ENCODE measurements at places on chromosomes 12 and 14.

DNA sequence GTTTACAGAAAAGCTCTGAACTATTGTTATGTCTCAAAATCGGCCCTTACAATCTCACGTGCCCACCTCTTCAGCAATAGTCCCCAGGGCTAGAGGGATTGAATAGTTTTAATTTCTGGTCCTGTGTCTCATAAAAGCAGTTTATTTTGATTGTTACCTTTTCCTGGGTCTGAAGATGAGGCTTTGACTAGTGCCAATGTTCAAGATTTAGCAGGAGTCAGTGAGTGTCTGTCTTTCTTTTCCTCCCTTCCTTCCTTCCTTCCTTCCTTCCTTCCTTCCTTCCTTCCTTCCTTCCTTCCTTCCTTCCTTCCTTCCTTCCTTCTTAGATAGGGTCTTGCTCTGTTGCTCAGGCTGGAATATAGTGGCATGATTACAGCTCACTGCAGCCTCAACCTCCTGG lies 24.7 kb upstream of the SOCS2 start:
- no peak for DNase-seq

- no peak for DNase-seq
Measured at GRCh38 chr12:75483431-75483830, 2.9 kb downstream of the GLIPR1 start.

DNA sequence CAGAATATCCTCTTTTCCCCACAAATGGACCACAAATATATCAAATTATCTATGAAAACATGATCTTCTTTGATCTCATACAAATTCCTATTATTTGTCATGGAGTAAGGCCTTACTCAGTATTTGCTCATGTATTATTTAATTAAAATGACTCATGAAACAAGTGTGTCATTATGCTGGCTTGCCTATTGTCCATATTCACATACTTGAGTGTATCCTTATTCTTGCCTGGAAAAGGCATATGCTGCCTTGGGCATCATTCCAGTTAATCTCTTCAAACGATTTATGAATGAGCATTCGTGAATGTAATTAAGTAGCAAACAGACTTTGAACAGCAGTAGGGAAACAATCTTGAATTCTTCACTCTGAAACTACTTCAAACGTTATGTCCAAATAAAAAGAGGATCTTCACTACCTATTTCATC lies 22.6 kb upstream of the SNRPF start:
- DNase-seq, result peak; percentile 18

DNA sequence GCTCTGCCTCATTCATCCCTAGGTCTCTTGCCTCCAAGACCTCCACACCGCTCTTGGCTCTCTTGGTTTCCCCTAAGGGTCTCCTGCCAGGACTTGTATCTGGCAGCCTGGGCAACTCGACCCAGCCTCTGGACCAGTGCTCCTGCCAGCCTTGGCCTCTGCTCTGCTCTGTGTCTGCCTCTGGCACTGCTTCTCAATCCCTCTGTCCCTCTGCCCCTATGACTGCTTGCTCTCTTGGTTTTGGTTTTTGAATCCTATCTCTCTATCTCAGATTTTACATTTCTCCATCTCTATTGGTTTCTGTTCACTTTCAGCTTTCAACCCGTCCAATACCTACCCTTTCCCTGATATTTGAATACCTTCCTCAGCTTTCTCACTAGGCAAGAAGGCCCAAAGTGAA lies 6.3 kb downstream of the ITGA5 start:
- DNase-seq, result no peak

DNA sequence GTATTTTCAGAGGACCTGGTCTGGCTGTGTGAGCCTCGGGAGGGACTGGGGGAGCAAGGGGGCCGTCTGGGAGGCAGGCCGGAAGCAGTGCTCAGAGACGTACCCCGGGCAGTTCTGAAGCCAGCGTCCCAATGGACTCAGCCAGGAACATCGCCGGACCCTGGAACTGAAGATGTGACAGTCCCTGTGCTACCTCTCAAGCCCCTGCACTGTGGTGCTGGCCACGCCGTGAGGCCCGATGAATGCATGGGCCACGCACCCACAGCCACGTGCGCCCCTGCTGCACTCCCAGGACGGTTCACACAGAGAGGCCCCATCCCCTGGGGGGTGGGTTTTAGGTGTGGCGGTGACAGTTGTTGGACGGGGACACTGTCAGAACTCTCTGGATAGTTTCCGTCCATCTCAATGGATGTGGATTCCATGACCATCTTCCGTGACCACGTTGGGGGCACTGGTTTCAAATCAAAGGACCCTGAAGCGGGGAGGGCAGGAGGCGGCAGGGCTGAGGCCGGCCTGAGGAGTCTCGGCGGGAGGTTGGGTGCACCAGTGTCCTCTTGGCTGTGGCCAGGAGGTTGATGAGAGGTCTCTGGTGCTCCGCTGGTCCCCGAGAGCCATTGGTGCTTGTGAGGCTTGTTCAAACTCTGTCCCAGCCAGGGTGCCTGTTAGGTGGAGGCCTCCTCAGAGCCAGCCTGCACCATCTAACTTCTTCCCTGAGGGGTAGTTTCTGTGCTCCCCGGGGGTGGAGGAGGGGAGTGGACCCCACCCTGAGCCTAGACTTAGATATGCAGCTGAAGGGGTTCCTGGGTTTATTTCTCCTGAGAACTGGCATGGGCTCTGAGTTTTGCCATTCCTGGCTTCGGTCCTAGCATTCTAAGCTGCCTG lies 36.3 kb upstream of the TSPAN9 start:
- no peak for DNase-seq

DNA sequence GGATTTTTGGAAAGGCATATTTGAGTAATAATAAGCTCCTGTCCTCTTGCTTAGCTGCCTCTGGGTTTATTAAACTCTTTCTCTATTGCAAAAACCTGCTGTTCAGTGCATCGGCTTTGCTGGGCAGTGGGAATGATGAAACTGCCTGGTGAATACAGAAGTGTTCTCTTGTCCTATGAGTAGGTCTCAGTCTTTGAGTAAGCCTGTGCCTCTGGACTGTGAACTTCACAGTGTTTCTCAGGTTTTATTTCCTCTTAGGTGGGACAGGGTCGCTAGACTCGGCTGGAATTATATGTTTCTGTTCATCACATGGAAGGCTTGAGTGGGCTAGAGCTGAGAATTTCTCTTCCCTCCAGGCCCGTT lies 46.4 kb downstream of the CRADD start:
- no peak for DNase-seq

DNA sequence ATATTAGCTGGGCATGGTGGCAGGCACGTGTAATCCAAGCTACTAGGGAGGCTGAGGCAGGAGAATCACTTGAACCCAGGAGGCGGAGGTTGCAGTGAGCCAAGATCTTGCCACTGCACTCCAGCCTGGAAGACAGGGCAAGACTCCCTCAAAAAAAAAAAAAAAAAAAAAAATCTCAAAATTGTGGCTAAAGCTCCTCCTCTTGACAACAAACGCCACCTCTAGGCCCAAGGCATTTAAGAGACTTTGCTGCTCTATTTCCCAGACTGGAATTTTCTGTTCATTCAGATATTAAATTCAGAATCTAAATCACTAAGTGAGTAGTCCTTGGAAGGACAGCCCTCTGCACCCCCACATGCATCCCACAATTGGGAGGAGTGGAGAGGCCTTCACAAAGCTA lies 1.4 kb downstream of the ZFYVE1 start:
- DNase-seq, result peak; percentile 33

DNA sequence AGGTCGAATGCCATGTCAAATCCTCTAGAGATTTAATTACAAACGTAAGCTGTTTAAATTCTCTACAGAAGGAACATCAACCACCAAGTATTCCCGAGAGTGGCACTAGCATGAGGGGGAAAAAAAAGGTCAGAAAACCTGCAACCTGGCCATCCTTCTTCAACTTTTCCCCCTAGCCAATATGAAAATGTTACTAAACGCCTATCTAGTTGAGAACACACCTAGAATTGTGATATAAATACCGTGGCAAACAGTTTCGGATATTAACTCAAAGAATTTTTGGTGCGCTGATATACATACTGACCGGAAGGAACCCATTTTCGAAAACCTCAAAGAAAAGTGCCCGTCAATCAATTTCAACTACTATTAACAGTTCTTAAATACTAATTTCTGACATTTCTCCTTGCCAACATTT lies 1.8 kb downstream of the HNRNPC start:
- DNase-seq, result no peak

DNA sequence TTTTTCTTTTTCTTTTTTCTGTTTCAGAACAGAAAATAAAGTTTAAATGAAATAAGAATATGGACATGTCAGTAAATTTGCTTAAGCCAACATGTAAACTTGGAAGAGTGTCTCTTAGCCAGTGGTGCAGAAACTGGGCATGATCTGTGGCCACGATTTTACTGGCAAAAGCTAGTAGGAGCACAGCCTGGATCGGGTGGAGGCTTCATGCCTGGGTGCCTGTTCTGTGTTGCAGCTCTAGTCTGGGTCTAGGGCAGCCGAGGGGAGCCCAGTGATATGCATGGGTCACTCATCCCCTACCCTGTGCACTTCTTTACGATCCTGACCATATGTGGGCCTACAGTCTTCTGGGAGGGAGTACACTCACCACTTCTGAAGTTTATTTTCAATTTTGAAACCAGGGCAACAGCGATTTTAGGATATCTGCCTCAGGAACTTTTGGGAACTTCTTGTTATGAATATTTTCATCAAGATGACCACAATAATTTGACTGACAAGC lies 45.6 kb upstream of the SMCO2 start:
- no peak for DNase-seq

DNA sequence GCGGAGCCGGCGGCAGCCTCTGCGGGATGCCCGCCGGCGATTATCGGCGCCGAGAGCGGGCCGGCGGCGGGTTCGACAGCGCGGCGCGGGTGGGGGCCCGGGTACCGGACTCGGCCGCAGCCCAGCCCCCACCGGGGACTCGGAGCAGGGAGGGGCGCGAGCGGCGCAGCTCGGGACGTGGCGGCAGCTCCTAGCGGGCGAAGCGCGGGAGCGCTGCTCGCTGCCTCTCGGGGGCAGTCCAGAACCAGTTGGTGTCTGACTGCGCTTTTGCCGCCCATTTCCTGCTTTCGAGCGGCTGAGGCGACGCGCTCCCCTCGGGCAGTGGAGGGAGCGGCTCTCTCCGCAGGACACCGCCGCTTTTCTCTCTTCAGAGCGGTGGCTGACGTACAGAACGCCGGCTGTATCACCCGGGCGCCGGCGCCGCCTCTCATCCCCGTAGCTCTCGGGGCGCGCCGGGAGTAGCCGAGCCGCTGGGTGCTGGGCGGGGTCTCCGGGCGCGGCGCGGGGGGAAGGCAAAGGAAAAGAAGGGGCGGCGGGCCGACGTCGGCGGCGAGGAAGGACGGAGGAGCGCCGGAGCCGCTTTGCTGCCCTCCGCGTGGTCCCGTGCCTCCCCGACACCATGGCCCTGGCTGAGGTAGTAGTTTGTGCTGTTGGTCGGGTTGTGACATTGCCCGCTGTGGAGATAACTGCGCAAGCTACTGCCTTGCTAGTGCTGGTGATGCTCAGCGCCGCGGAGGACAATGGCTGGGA lies 136.6 kb downstream of the MON2 start:
- peak; percentile 92 for DNase-seq

GRCh38 chr14:99755068-99755405 lies 38.2 kb upstream of the EML1 start:
- DNase-seq, result no peak

GRCh38 chr12:112868459-112869041 lies 38.2 kb upstream of the OAS1 start:
- no peak for DNase-seq

- DNase-seq, result peak; percentile 26
Measured at GRCh38 chr12:100827901-100828520, 33.4 kb downstream of the ANO4 start.

- DNase-seq, result no peak
Measured at GRCh38 chr12:58412461-58413060, 471.2 kb downstream of the ATP23 start.

DNA sequence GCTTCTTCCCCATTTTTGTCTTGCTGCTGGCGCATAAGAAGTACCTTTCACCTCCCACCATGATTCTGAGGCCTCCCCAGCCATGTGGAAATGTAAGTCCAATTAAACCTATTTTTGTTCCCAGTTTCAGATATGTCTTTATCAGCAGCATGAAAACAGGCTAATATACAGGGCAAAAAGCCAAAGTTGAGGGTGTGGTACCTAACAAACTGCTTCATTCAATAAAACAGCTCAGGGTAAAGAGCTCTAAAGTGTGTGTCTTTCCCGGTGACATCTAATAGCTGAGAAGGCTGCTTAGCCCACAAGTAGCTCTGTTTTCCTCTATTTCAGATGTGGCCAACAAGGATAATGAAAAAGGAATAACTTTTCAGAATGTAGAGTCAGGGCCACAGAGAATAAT lies 76.7 kb upstream of the SLC8A3 start:
- DNase-seq, result no peak

GRCh38 chr14:60189923-60190840 lies 25.0 kb upstream of the DHRS7 start:
- no peak for DNase-seq

DNA sequence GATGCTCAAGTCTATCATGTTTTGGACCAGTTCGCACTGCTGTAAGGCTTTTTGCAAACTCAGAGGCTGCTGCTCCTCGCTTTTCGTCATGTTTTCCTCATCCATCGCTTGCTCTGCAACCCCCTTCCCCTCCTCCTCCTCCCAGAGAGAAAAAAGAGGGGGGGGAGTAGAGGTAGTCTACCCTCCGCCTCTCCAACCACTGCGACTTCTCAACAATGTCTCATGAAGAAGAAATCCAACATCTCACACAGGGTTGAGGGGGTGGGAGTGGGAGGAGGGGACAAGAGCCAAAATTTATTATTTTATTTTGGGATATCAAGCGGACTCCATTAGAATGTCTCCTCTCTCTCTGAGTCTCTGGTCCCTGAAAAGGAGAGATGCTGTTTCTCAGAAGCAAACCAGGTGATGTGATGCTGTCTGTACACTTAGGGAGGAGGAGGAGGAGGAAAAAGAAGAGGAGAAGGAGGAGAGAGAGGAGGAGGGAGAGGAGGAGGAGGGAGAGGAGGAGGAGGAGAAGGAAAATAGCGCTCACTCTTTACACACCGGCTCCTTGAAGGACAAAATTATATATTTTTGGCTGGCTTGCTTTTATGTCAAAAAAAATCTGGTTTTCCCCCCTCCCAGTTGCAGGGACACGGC lies 520 bp downstream of the KSR2 start:
- DNase-seq, result no peak

- DNase-seq, result no peak
Measured at GRCh38 chr12:84787253-84787652, 125.3 kb downstream of the SLC6A15 start.

GRCh38 chr12:131242741-131243496 lies 289.2 kb downstream of the ADGRD1 start:
- no peak for DNase-seq

DNA sequence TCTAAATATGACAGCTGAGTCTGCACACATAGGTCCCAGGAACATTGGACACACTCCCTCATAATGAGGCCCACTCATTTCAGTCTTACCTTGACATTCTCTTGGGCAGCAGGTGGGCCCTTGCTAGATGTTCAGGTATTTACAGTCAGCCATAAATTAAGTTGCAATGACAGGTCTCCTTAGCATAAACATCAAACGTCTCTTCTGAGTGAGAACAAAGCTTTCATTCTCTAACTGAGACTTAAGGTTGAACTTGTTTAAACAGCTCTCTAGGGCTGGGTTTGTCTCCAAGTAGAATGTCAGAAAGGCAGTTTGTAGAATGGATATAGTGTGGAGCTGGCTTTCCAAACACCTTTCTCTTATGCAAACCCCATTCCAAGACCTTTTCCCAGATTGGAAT lies 10.3 kb downstream of the ACVR1B start:
- no peak for DNase-seq

Measured in AG08396 (cell line).